T-helper 2 cell (primary cell): ENCODE measurements at places on chromosomes 1 and 21.

- no peak for DNase-seq
These were observed 19.7 kb upstream of the ATP1B1 start for GRCh38 chr1:169086603-169087455.

DNA sequence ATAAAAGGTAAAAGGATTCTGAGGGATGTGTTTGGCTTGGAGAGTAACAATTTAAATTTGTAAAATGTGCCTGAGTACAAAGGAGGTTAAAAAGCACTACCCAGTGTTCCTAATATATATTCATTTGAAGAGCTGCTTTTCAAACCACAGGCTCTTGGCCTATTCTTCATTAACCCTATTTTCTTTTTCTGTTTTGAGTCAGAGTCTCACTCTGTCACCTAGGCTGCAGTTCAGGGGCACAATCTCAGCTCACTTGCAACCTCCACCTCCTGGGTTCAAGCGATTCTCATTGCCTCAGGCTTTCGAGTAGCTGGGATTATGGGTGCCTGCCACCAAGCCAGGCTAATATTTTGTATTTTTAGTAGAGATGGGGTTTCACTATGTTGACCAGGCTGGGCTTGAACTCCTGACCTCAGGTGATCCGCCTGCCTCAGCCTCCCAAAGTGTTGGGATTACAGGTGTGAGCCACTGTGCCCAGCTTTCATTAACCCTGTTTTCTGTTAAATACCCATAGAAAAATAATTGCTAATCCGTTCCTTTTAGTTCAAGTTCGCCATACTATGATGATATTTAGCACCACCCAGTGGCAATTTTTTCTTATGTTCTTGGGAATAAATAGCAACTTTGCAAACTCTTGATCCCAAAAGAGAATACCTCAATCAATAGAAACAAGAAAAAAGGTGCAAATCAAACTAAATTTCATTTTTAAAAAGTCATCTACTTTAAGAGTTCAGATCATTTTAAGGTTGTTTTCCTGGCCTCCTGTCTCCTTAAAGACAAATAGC lies 30.5 kb downstream of the ZBTB8OS start:
- no peak for DNase-seq

- DNase-seq: no peak
These were observed 21.1 kb upstream of the H3-3A start for GRCh38 chr1:226041419-226041818.

DNA sequence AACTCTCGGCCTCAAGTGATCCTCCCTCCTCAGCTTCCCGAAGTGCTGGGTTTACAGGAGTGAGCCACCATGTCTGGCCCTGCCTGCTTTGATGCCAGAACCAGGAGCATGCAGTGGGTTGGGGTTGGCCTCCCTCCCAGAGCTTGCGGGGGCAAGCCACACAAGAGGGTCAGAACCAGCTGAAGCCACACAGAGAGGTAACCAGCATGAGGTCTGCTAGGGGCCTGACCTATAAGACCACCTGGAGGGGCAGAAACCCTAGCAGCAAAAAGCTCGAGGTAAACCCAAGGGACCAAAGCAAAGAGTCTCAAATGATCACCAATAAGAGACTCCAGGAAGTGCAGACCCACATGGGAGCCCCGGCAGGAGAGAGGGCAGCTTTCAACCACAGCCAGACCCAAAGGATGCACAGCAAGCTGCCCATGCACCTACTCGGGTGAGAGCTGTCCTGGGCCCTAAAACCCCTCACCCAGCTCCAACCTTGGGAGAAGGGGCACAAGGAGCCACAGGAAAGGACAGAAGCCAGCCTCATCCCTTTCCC lies 81.2 kb downstream of the TOMM20 start:
- DNase-seq: no peak

GRCh38 chr1:62922006-62922405 lies 138.1 kb downstream of the ATG4C start:
- no peak for DNase-seq
